ENCODE measurements at places on chromosomes 3 and 15.

GRCh38 chr15:55802600-55803376, 59.8 kb upstream of the PRTG start:
- DNase-seq = no peak

DNA sequence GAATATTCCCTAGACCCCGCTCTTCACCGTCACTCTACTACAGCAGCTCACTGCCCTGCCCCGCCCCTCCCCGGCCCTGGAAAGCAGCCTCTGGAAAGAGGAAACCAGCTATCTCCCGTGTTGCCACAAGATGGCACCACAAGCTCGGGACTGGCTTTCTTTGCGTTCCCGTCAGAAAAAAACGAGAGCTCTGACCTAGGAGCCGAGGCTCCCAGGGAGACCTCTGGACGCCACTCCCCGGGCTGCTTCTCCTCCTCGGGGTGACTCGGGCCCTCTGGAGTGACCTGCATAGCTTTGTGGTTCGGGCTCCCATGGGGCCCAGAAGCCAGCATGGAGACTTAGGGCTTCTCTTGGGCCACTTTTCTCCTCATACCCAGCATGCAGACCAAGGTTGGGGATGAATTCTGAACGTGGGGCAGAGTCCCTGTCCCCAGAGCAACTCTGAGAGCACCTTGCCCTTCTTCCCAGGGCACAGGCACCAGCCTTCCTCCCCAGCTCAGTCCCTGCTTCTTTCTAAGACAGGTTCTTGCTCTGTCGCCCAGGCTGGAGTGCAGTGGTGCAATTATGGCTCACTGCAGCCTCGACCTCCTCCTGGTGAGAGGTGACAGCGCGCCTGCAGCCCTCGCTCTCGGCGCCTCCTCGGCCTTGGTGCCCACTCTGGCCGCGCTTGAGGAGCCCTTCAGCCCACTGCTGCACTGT, 19.0 kb downstream of the STOML1 start:
- DNase-seq = no peak

GRCh38 chr15:36912311-36912712, 188.0 kb downstream of the MEIS2 start:
- DNase-seq = no peak

DNA sequence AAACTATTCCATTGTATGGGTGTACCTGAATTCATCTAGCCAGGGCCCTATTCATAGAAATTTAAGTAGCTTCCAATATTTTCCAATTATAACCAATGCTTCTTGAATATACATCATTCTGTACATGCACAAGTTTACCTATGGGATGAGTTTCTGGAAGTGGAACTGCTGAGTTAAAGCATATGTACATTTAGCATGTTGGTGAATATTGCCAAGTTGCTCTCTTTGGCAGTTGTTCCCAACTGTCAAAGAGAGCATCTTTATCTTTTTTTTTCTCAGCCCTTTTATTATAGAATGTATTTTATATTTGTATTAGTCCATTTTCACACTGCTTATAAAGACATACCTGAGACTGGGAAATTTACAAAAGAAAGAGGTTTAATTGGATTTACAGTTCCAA, 8.3 kb upstream of the CCK start:
- DNase-seq = no peak

GRCh38 chr3:128021768-128022372, 30.4 kb upstream of the SEC61A1 start:
- DNase-seq = no peak

DNA sequence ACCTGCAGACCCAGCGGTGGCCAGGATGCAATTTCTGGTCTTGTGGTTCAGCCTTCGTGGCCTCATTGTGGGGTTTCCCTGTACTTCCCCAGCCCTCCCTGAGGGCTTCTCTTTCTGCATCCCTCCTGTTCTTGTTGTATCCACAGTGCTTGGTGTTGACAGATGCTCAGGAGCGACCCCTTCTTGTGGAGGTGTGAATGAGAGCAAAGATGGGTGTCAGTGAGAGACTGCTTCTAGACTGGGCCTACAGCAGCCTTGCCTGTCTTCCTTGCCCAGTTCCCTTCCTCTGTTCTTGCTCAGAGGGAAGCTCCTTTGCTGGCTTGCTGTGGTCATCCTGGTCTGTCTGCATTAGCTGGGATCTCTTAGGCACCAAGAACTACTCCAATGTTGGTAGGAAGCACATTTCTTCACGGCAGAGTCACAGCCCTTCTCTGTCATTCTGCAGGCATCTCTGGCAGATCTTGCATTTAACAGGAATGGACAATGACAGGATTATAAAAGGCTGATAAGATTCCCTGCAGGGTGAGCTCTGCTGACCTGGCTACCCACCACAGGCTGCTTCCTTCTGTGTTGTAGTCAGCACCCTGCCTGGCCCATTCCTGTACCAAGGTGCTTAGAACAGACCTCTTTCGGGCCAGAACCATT, 317.8 kb upstream of the C2CD4B start:
- no peak for DNase-seq

GRCh38 chr15:99989095-99989494, 255.9 kb upstream of the LYSMD4 start:
- no peak for DNase-seq

DNA sequence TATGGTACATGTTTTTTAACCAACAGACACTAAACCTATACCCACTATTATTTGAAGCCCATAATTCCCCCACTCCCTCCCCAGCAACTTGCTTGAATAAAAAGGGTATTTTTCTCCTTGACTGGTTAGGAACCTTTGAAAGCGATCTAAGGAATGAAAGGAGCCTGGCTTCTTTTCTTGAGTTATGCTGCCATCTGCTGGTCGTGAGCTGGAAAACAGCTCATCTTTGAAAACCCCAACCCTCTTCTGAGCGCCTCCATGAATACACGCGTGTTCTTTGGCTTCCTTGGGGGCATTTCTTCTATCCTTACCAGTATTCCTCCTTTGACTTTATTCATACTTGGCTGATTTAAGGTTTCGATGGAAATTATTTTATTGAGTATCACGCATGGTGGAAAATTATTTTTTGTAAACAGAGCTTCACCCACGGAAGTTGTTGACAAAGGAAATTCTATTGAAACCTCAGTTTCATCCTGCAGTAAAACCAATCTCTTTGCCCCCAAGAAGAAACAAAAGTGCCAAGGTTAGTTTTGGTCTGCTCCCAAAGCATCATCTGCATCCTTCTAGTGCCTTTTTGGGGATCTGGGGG, 171.6 kb downstream of the SV2B start:
- no peak for DNase-seq

DNA sequence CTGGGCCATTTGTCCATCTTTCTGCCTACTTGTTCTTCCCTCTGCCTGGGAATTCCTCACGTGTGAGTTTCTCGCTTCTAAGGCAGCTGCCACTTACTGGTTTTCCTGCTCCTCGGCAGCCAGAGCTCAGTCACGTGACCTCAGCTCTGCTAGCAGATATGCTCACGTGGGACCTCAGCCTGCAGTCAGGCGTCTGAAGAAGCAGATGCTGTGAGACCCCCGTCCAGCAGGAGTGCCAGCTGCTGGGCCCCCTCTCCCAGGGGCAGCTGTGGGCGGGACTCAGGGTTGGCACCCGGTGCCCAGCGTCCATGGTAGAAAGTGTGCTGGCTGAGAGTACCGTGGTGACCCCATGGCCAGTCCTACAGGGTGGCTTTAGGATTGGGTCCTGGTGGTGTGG, 161.3 kb upstream of the TLE3 start:
- DNase-seq = no peak

DNA sequence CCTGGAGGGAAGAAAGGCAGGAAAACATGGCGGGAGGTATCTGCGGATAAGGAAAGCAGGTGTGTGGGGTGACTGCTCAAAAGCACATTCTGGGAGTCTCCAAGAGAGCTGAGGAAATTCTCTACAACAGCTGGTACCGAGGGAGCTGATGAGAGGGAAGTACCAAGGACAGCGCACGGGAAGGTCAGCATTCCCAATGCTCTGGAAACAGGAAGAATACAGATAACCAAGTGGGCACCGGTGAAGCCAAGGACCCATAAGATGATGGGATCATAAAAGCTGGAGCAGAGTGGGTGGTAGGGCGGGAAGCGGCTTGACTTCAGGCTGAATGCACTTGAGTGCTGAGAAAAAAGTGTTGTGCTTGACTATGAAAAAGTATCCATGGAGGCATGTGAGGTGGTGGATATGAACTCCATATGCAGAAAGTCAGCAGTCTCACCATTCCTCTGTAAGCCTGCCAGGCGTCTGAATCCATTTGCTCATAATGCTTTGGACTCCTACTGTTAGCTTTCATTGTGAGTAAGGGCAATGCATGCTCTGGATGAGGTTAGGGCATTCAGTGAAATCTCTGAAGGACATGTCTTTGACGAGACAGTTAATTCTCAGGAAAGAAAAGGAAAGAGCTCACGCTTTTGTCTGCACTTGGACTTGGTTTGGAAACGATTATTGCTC, 215.5 kb downstream of the NR1D2 start:
- no peak for DNase-seq

- DNase-seq = no peak
These were observed 330.2 kb downstream of the TIGIT start for GRCh38 chr3:114624047-114624445.

DNA sequence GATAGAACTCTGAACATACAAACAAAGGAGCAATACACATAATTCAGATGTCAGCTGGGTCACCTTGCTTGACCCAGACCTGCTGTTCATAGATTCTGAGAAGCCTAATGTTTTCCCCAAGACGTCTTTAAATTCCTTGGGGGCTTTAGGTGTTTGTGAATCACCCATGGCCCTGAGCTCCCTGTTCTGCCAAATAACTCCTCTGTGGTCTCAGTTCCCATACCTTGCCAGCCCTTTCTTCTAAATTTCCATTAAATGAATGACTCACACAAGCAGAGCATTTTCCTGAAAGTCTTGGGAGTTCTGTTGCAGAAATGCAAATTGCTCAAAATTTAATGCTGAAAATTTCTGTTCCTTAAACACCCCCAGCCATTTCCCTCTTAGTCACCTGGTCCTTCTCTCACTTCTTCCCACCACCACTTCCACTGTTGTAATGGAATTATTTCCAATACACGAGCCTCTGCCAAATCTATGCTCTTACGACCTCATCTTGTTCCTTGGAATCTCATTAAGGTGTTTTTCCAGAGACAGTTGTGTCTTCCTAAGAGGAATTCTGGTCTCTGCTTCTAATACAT, 33.4 kb upstream of the PSMD6 start:
- no peak for DNase-seq

GRCh38 chr3:53693451-53693850, 152.8 kb downstream of the CHDH start:
- DNase-seq = no peak

GRCh38 chr3:174376346-174376745, 482.8 kb upstream of the NAALADL2 start:
- no peak for DNase-seq

- DNase-seq = no peak
These were observed 30.3 kb upstream of the HHATL start for GRCh38 chr3:42732829-42733459.

GRCh38 chr15:52309154-52309548, 13.5 kb upstream of the MYO5C start:
- DNase-seq = no peak

- DNase-seq = no peak
These were observed 14.7 kb downstream of the PAK2 start for GRCh38 chr3:196754091-196754981.

DNA sequence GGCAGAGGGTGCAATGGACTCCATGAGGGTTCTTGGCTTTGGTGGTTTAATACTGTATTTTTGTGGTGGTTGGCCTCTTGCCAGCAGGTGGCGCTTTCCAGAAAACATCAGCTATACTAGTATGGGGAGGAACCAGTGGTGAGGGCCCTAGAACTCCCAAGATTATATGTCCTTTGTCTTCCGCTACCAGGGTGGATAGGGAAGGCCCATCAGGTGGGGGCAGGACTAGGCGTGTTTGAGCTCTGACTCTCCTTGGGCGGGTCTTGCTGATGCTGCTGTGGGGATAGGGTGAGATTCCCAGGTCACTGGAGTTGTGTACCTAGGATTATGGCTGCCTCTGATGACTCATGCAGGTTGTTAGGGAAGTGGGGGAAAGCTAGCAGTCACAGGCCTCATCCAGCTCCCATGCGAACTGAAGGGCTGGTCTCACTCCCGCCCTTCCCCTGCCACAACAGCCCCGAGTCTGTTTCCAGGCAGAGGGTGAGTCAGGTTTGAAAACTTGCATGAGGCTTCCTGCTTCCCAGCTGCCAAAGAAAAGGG, 357.7 kb downstream of the OTOL1 start:
- DNase-seq = no peak

DNA sequence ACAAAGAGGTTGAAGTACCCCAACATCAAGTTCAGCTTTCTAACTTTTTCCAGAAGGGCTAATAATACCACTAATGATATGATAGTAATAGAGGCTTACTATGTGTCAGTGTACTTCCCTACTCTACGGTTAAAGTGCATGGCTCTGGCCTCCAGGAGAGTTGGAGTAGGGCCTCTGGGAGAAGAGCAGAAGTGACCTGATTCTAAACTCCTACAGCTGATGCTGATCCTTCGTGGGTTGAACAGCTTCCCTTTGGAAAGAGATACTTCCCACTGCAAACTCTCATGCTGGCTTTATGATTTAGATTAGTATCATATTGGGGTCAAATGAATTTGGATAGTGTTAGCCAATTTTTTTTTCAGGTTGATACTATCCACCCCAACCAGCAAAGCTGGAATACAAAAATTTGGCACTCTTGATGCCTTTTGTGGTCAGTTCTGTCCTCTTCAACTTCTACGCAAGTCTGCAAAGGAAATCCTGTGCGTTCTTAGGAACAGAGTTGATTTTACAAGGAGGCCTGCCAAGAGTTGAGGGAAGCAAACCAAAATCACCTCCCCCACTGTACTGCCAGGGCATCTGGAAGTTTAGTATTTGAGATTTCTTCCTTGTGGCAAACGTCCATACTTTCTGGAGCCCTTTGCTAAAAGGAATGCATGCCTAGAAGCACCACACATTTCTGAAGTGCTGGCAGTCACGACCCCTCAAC, 17.8 kb downstream of the TMEM212 start:
- DNase-seq = no peak

DNA sequence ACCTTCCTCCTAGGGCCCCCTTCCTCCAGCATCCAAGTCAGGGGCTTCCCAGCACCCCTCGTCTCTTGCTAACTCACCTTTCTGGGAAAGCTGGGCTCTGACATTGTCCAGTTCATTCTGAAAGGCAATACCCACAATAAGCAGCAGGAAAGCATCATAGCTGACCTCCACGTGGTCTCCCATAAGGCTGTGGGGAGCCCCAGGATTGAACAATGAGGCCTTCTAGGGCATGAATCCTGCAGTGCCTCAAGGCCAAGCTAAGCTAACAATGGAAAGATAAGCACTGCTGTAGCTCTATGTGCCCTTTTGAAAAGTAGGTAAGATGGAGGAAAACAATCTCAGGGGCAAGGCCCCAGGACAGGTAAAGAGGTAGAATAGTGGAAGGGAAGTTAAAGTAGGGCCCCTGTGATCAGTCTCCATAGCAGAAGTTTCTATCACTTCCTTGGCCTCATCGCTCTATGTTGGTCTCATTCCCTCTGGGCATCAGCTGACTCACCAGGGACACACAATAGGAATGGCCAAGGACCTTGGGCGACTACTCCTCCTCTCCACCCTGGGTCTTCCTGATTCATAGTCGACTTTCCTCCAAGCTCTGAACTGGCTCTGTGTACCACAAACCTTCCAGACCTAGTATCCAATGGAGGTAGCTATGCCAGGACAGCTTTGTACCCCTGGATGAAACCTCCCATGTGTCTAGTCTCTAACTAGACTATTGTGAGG, 11.7 kb downstream of the TRAIP start:
- no peak for DNase-seq

GRCh38 chr15:28037969-28038590, 61.0 kb downstream of the OCA2 start:
- DNase-seq = no peak

All from vagina (tissue), 2 donors.